Fibroblast of skin of back (primary cell): ENCODE measurements at places on chromosomes 13 and 19.

DNA sequence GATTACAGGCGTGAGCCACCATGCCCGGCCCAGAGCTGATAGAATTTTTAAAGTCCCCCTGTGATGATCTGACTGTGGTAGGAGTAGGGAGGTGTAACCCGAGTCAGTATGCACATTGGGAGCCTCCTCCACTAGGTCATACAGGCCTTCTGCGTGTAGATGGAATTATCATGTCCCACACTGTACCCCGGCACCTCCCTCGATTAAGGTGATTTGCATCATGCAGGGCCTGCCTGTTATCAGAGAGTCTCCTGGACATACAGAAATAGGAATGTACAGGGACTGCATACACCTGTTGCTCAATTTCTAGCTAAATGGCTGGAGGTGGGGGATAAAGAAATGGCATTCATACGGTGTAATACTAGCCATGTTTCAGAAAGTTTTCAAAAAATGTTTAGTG lies 922 bp upstream of the ERVK3-1 start:
- DNase-seq: no peak

DNA sequence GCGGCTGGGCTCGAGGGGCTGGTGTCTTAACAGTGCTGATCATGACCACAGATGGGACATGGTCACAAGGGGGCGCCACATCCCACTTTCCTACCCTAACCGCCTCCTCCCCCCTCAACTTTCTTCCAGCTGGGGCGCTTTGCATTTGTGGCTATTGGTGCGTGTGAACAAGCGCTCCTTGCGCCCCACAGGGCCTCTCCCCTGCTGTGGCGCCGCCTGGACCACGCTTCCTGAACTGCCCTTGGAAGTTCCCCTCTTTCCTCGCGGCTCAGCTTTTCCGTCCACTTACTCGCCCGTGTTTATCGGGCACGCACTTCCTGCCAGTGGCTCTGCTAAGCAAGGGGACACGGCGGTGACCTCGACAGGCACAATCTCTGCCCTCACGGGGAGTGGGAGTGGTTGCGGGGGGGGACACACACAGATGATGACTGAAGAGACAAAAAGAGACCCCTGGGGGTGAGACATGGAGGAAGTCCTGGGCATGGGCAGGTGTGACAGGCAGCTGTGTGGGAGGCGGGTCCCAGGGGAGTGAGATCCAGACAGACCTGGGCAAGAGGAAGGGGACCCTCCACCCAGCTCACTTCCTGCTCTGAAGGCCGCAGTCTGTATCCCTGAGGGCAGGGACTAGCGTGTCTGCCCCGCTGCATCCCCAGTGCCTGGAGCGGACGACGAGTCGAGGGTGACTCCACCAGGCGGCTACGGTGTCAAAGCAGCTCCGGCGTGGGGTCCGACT lies 40.3 kb downstream of the ZNF787 start:
- peak; percentile 76 for DNase-seq

GRCh38 chr19:3985643-3986259 lies 488 bp upstream of the EEF2 start:
- no peak for DNase-seq

DNA sequence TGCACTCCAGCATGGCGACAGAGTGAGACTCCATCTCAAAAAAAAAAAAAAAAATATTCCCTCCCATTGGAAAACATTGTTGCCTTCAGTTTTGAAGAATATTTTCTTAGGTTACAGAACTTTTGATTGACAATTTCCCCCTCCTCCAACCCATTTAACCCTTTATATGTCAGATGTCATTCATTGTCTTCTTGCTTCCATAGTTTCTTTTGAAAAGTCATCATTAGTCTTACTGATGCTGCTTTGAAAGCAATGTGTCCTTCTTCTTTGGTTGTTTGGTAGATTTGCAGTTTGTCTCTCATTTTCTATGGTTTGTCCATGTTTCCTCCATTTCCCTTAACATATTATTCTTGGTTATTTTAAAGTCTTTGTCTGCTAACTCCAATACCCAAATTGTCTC lies 25.4 kb downstream of the ZNF558 start:
- DNase-seq: no peak

- no peak for DNase-seq
Measured at GRCh38 chr19:3768015-3768747, 3.8 kb downstream of the RAX2 start.

DNA sequence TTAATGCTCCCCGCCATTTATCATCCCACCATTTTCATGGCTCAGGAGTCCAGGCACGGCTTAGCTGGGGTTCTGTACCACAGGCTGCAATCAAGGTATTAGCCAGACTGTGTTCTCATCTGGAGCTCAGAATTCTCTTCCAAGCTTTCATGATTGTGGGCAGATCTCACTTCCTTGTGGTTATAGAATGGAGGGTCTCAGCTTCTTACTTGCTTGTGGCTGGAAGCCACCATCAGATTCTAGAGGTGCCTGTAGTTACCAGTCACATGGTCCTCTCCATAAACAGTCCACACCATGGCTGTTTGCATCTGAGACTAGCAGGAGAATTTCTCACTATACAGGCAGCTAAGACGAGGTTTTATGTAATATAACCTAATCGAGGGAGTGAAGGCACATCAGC lies 45.1 kb upstream of the SLC46A3 start:
- DNase-seq: no peak

DNA sequence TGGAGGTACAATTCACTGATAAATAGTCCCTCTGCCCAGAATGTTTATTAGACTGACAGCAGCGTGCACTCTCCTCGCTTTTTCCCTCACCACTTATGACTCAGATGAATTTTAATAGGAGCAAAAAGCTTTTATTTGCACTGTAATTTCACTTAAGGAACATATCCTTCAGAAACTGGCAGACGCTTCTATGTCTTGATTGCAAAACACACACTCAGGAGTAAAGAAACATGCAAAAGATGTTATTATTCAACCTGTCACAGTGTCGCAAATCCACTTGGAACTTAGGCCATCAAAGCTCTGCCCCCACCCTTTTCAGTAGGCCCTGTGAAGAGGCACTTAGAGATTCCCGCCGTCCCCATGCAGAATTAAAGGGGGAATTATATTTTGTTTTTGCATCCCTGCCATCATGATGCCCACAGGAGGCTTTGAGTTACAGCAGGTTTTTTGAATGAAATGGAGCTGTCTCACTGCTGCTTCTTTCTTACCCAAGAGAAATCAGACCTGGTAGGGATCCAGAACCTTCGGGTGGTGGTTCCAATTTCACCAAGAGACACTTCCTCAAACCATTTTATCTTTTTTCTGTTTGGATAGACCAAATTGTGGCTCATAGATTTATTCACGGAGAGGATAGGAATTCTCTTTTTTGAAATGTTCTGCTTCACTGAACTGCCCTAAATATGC lies 74.5 kb downstream of the GGACT start:
- no peak for DNase-seq

GRCh38 chr13:49110122-49110912 lies 109.8 kb upstream of the MLNR start:
- peak; percentile 92 for DNase-seq

- no peak for DNase-seq
Measured at GRCh38 chr19:57689750-57690149, 8.0 kb downstream of the ZNF551 start.

GRCh38 chr19:49231389-49231788 lies 73.8 kb downstream of the TRPM4 start:
- no peak for DNase-seq

DNA sequence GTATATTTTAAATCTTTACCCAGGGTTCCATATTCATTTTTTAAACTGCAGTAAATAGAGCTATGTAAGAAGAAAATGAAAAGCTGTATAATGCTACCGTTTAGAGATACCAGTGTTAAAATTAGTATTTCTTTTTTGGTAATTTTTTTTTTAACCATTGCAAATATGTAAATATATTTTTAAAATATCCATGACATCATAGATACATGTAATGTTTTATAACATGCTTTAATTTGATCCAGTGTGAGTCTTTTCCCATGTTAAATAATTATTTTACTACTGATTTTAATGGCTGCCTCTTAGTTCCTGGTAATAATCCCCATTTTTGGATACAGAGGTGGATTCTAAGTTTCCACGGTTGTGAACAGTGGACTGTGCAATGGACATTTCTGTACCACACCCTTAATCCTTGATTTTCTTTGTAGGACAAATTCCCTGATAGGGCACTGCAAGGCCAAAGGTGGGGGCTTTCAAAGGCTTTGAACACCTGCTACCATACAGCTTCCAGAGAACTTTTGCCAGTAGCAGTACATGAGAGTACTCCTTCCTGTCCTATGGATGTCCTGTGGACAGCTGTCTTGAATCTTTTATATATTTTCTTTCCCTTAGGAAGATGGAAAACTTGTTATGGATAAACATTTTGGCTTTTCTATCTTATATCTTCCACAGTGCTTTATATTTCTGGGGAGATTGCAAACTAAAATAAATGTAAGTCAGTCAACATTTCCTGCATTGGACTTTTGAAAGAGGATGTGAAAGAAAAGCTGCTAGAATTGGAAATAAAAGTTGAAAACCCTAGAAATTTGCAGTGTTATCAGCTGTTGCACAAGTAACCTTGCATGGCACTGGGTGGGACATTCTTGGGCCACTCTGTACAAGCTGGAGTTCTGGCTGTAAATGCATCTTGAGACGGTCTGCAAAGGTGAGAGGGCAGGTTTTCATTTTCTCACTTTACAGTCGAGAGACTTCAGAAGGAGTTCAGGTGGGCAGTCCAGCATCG lies 46.8 kb downstream of the ARHGEF7 start:
- no peak for DNase-seq

DNA sequence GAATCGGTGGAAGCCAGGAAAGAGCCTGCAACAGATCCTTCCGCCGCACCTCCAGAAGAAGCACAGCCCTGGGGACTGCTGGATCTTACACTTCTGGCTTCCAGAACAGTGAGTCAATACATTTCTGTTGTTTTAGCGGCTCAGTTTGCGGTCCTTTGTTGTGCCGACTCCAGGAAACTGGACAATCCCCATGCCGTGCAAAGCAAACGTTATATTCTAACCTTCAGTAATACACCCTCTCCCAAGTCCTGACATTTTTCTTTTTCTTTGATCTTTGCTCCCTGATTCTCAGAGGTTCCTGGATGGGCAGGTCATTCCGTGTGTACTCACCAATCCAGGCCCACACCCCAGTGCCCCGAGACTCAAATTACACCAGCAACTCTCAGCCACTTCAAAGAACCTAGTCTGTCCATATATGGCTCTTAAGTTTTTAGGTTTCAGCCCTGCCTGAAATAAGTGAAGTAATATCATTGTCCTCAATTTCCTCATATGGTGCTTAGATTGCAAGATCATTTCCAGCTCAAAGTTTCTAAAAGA lies 387.1 kb upstream of the SGCG start:
- DNase-seq: peak; percentile 46

DNA sequence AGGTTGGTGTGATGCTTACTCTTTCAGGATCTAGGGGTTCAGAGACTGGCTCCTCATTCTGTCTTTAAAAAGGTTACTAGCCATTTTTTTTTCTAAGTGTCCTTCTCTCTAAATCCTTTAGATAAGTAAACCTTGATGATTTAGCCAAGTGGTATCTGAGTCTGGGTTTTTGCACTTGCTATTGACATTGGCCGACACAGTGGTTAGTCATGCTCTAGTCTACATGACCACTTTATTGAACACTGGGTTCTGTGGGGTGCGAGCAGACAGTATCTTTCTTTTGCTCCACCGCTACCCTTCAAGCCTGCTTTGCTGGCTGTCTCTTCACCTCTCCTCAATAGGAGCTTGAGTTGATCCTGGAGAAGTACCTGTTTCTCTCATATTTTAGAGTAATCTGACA lies 6.2 kb upstream of the NUP58 start:
- no peak for DNase-seq

DNA sequence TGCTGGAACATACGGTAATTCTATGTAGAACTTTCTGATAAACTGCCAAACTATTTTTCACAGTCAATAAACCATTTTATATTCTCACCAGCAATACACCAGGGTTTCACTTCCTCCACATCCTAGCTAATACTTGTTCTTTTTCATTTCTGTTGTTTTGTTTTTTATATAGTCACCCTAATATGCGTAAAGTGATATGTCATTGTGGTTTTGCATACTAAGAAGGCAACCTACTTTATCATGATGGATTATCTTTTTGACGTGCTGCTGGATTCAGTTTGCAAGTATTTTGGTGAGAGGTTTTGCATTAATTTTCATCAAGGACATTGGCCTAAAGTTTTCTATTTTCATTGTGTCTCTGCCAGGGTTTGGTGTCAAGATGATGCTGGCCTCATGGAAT lies 1384.1 kb downstream of the UQCRFS1 start:
- DNase-seq: no peak

DNA sequence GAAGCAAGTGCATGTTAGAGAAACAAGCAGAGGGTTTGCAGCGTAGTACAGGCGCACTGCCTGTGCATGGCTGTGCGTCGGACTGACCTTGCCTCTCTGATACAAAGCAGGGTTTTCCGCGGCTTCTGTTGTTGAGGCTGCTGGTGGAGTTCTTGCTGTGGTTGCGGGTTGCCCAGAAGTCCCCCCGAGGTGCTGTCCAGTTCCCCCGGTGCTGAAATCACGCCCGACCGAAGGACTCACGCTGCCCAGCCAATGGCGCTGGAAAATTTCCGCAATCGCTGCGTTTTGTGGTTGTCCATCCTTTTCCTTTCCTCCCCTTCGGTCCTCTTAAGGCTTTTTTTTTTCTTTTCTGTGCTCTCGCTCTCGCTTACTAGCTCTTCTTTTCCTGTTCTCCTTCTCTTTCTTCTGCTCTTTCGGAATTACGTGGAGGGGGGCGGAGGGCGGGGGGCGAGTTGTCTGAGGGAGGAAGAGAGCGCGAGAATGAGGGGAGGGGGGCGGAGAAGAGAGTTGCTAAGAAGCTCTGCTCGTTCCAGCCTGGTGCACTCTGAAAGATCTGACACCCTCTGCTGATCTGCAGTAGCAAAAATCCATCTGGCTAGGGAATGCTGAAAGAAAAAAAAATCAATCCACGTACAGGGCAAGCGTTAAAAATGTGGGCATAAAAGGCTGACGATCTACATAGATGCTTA lies at the start of gene SLITRK1:
Gene SLITRK1, minus strand, starts transcription at position 558 of the 689 bp plus-strand sequence. CDS start 967 bp downstream, outside the sequence.
- DNase-seq: peak; percentile 80

- no peak for DNase-seq
Measured at GRCh38 chr19:38796154-38796553, 7.2 kb downstream of the LGALS7B start.

GRCh38 chr13:70237131-70237530 lies 128.9 kb upstream of the KLHL1 start:
- DNase-seq: no peak

DNA sequence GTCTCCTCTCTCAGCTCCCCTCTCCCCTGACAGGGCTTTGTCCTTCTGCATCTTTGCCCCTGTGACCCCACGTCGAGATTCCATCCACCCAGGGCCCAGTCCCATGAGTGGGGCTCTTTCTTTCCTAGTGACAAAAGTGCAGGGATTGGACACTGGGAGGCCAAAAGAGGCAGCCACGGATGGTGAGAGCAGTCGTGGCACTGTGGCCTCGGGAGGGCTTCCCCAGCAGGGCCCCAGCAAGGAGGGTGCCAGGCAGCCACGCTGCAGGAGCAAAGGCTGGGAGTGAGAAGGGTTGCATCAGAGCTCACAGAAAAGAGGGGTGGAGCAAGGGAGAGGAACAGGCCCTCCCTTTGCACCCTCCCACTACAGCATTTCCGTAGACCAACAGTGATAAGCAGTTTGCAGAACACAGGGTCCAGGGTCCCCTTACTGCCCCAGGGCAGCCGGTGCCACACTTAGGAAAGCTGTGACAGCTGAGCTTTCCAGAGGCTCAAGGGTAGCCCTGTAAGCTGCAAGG lies 4.9 kb downstream of the ZSCAN1 start:
- DNase-seq: no peak

- DNase-seq: no peak
Measured at GRCh38 chr13:113668491-113668971, 1.5 kb downstream of the GRK1 start.
